ENCODE measurements at places on chromosomes 4 and X.

GRCh38 chr4:184831153-184831552 is 5.4 kb upstream of the ACSL1 start:
- no peak for DNase-seq

DNA sequence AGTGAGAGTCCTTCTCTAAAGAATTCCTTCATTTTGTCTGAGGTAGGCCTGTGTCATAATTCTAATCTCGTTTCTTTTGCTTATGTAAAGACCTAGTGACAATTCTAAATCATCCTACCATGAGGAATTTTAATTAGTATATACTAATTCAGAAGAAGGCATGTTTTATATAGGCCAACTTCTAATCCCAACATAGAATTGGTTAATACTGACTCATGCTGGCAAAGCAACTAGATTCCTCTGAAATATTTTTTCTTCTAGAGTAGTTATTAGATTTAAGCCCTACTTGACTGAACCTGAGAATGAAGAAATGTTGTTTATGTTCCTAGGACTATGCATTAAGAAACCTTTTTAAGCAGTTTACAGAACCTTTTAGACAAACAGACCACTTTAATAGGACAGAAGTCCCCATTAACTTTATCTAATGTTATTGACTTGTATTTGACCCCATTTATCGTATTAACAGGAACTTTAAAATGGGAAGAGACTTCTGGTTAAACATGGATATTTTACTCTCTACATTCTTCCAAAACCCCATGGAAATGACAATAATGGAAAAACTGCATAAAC is 56.1 kb upstream of the EIF1AX start:
- no peak for DNase-seq

GRCh38 chr4:176791591-176792325 is 964 bp downstream of the VEGFC start:
- DNase-seq, result peak; percentile 1

GRCh38 chr4:176360446-176360845 is 40.7 kb downstream of the SPCS3 start:
- DNase-seq, result no peak

GRCh38 chr4:8478801-8479744 is 38.5 kb downstream of the TRMT44 start:
- no peak for DNase-seq

- DNase-seq, result no peak
These were observed 3.3 kb downstream of the IL13RA1 start for GRCh38 chrX:118730500-118731247.

GRCh38 chrX:3581609-3582108 is 131.8 kb downstream of the PRKX start:
- DNase-seq, result no peak

DNA sequence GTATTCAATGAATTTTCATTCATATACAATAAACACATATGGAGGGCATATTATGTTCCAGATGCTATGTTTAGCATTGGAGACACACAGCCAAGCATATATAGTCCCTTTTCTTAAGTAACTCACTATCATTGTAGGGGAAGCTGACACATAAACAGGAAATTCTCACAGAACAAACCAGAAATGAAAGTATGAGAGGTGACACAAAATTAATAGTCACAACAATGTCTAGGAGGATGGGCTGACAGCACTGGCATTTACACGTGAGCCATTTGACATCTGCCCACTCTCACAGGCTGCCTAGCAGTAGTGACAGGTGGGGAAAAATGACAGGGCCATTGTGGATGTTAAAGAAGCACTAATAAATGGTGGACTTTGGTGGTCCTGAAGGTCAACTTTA is 2.6 kb upstream of the CNOT6L start:
- peak; percentile 42 for DNase-seq

GRCh38 chrX:30483996-30484395 is 93.6 kb downstream of the TASL start:
- peak; percentile 66 for DNase-seq

DNA sequence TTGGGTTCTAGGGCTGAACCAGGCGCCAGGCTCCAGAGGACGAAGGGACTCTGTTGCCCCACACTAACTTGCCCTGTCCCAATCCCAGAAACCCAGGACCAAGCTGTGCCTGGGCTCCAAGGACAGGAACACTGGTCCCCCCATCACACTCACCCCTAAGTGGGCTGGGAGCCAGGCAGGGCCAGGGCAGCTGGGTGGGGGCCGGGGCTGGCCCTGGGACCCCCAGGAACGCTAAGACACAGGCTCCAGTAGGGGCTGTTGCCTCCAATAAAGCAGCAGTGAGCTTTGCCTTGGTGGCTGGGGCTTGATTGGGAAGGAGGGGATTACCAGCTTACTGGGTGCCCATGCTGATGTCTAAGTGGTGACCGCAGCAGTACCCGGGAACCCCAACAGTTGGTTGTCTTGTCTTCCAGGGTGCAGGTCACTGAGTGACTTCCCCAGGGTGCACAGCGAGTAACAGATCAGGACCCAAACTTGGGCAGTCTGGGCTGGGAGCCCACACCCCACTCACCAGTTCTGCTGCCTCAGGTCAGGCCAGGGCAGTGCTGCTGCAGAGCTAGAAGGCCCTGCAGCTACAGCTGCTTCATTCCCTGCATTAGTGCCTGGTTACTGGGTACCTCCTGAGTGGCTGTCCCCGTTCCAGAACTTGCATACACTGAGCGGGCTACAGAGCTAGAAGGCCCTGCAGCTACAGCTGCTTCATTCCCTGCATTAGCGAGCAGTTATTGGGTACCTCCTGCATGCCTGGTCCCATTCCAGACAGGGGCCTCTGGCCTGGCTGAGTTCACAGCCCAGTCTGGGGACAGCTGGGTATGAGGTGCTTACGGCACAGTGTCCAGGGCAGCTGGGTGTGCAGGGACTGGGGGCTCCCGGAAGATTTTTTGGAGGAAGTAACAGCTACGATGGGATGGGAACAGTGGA is 9.4 kb upstream of the ADD1 start:
- DNase-seq, result no peak

GRCh38 chr4:159051245-159052071 is 51.4 kb upstream of the RAPGEF2 start:
- peak; percentile 88 for DNase-seq

GRCh38 chr4:25178838-25179261 is 18.6 kb upstream of the SEPSECS start:
- no peak for DNase-seq

- no peak for DNase-seq
These were observed 46.8 kb downstream of the STEEP1 start for GRCh38 chrX:119518371-119518770.

All from GM12865 (cell line).